ENCODE measurements at places on chromosomes 16 and 17.
A peak's percentile ranks its signal among the peaks of the same experiment; 100 is the strongest.

GRCh38 chr17:68580236-68580770, 20.9 kb downstream of the FAM20A start:
- DNase-seq = no peak

- no peak for DNase-seq
These were observed 15.0 kb downstream of the SKA2 start for GRCh38 chr17:59139939-59140338.

DNA sequence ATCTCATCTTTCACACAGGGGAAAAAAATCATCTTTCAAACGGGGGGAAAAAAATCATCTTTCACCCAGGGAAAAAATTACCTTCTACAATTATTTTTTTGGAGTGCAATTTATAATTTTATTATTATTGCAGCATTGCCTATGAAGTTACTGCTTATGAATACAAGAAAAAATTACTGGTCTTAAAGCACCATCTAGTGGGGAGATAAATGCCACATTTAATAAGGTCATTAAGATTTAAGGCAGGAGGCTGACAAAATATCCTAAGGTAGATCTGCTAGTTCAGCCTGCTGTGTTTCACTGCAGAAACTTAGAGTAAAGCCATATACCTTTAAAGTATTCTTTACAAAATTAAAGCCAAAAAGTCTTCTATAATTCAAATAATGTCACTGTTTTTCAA, 13.7 kb downstream of the SHCBP1 start:
- DNase-seq = peak; percentile 29

GRCh38 chr17:47686664-47687327, 7.2 kb upstream of the TBKBP1 start:
- no peak for DNase-seq

DNA sequence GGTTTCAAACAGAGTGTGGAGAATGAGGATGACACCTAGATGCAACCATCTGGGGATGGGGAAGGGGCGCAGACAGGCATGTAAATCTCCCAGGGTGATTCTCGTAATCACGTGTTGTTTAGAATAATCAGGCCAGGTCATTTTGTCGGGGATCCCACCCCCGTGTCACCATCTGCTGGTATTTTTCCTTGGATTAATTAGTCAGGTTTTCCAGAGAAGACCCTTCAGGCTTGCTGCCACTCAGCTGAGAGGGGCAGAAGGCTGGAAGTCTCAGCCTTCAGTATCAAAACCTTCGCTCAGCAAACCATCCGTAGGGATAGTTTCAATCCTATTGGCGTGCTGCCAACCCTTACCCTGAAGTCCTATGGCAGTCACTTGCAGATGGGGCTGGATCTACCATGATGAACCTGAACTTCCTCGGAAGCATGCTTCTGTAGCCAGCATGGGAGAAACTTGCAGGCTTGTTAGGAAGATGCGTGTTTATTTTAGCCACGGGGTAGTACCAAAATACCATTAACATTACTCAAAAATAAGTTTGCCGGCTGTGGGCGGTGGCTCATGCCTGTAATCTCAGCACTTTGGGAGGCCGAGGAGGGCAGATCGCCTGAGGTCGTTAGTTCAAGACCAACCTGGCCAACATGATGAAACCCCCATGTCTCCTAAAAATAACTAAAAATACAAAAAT, 7.5 kb upstream of the ADCY9 start:
- DNase-seq = no peak

DNA sequence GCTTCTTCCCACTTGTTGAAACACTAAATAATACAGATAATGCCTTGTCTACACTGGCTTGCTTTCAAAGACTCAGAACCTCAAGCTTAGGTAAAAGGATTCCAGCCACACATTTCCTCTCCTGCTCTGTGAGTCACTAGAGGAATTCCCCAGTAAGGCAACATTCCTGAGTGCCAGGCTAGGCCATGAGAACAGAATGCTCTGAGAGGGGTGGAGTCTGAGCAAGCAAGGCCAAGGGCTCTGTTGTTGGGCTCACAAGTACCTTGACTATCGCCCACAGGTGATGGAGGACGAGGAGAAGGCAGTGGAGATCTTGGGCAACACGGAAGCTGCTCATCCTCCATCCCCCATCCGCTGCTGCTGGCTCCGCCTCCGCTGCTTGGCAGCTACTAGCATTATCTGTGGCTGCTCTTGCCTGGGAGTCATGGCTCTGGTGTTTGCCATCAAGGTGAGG, 6.7 kb upstream of the PHKG2 start:
- DNase-seq = no peak

DNA sequence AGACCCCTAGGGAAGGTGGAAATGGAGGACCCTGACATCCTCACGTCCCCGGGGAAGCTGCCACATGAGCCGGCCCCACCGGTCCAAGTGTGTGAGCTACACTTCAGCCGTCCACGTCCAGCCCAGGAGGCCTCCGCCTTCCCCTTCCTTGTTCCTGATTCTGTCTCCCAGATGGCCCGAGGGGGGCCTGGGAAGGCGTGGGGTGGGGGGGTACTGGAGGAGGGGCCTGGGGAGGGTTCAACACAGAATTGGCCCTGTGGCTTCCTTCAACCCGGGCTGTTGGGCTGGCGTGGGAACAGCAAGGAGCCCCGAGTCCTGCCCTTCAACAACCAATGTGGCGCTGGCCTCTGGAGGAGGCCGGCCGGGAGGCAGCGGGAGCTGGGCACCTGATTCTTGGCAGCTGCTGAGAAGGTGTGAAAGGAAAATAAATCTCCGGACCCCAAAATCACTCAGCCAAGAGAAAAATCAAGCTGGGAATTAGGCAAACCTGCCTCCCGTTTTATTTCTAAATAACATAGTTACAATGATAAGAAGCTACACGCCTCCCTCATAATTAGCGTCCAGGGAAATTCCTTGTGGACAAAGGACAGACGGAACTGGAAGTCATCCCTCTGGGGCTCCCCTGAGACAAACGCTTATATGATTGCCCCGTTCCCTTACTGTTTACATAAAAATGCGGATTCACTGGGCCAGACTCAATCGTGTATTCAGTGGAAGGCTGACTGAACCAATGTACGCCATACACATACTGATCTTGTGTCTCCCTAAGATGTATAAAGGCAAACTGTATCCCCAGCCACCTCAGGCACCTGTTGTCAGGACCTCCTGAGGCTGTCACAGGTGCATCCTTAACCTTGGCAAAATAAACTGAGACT, 1.8 kb upstream of the APRT start:
- DNase-seq = no peak

DNA sequence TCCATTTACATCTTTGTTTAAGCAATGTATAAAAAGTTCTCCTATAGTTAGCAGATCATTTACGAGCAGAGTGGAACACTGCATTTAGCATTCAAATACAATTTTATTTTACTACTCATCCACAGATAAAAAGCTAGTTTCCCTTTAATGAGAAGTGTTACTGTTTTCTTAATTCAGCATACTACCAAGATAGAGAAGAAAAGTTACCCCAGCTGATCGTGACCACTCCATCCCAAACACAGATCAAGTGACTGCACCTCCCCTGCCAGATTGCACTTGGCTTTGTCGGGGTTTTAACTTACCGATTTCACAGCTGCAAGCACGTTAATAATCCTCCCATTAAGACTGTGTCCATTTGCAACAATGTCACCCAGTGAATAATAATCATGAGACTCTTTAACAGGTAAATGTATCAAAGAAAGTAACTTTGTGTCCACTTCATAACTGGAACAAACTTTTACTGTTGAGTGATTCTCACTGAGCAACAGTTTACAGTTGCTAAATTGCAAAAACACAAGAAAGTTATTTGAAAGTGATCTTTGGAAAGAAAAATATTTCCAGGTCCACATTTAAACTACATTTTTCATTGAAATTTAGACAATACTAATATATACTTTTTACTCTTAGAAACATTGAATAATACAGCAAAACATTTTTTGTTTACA, 14.4 kb downstream of the MEIOB start:
- DNase-seq = no peak

- DNase-seq = no peak
These were observed 44.1 kb downstream of the NXN start for GRCh38 chr17:935485-935884.

DNA sequence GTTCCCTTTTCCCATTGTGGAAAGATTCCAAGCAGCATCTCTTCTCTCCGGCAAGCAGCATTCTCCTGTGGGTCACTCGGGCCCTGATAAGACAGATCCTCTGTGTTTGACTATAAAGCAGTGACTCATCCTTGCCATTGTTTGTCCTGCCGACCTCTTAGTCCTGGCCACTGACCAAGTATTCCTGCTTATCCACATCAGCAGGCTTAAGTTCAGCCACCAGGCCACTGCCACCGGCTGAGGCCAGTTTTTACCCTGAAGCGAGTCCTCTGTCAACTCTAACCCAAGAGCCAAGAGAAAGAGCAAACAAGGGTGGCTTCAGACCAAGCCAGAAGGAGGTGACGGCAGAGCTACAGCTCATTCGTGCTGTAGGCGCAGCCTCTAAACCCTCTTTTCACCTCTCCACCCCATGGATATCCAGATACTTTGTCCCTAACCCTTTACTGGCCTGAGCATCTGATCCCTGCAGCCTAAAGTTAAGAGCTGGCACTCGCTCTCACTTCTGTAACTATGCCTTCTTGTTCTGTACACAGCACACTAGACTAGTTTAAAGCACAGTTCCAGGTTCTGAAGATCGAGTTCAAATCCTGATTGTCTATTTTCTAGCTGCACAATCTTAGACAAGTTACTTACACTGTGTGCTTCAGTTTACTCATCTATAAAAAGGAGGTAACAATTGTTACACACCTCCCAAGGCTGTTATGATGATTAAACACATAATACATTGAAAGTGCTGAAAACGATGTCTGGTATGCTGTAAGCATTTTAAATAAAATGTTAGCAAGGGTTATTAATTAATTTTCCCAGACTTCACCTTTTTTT, 31.0 kb downstream of the SOX9 start:
- DNase-seq = no peak

- DNase-seq = no peak
These were observed 14.7 kb downstream of the AIPL1 start for GRCh38 chr17:6420173-6420641.

- DNase-seq = no peak
These were observed 89.6 kb downstream of the BMERB1 start for GRCh38 chr16:15523939-15524338.

GRCh38 chr17:17748179-17748578, 66.9 kb downstream of the RAI1 start:
- no peak for DNase-seq

DNA sequence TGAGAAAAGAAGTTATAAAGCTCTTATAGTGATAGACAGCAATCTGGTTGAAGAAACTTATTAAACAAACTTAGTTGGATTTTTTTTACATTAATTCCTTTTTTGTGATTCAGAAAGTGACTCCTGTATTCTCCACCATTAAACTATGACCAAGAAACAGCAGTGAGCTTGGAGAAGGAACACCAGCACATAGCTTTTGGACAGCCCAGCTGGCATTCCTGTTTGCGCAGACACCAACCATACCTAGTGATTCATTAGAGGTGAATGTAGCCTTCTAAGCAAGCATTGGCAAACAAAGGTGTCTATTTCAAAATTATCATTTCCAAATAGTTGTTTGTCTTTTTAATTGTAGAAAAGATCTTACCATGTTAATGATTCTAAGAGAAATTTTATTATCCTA, 94.4 kb downstream of the STXBP4 start:
- DNase-seq = no peak

GRCh38 chr17:63741143-63741407, 524 bp downstream of the STRADA start:
- no peak for DNase-seq

DNA sequence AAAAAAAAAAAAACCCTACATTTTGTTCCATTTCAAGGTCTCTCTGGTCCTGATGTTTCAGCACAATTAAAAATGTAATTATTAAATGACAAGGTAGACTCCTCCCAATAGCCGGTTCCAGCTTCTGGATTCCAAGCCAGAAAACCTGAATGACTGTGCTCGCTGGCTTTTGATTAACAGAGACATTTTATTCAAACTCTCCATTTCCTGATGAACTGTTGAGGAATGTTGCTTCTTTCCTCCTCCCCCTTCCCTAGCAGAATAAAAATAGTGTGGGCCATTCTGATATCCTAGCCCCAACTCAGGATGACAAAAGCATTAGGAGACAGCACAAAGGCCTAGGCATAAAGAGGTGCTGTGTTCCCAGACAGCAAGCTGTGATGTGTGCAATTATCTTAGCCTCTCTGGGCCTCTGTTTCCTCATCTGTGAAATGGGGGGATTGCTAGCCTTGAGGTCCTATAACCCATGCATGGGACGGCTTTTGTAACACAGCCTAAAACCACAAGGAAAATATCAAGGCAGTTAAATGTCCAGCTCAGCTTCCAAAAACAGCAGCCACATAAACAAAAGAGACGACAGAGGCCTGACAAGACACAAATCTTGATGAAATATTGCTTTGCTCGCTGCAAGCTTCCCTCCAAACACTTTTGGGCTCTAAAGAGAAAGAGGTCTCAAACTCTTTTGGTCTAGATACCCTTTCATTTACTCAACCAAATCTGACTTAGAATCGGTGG, 127.2 kb upstream of the RCVRN start:
- no peak for DNase-seq

DNA sequence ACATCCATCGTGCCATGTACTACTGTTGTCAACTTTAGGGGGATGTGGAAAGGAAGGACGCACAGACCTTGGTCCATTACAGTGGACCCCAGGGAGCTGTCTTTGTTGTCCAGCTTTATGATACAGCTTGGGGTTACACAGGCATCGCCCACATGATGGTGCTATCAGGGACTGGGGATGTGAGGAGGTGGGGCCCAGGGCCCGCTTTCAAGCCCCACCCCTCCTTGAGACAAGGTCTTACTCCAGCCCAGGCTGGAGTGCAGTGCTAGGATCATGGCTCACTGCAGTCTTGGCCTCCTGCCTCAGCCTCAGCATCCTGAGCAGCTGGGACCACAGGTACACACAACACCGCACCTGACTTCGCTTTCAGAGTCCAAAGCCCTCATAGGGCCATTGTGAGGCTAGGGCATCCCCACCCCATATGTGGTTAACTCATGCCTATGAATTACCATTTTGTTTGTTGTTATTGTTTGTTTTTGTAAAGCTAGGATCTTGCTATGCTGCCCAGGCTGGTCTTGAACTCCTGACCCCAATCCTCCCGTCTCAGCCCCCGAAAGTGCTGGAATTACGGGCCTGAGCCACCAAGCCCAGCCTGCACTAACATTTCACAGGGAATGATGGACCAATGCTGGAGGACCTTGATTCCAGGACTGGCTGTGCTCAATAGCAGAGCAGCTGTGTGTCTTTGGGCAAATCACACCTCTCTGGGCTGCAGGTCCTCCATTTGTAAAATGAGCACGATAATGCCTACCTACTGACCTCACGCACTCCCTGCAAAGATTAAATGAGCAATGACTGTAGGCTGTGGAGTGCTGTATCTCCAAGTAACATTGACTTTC, 17.2 kb downstream of the ST3GAL2 start:
- DNase-seq = no peak

GRCh38 chr16:48814994-48815393, 205.0 kb upstream of the N4BP1 start:
- no peak for DNase-seq

- no peak for DNase-seq
These were observed 3.7 kb upstream of the PER1 start for GRCh38 chr17:8155996-8156245.

- peak; percentile 29 for DNase-seq
These were observed 45.6 kb upstream of the LCMT1 start for GRCh38 chr16:25065899-25066298.

GRCh38 chr17:66978514-66979061, 14.1 kb downstream of the CACNG4 start:
- DNase-seq = no peak
